ENCODE measurements at places on chromosomes 5 and 9.

GRCh38 chr5:133884569-133885311 is 83.7 kb downstream of the C5orf15 start:
- no peak for DNase-seq

DNA sequence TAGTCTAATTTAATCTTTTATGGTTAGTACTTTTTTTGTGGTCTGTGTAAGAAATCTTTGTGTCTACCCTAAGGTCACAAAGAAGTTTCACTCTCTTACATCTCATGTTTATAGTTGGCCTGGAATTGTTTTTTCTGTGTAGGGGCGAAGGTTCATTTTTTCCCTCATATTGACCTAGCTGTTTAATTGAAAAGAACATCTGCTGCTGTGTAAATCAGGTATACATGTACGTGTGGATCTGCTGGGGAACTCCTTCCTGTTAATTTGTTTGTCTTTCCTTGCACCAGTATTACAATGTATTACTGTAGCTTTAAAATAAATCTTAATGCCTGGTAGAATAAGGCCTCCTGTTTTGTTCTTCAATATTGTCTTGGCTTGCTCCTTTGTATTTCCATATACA is 37.8 kb downstream of the EXOSC2 start:
- no peak for DNase-seq

DNA sequence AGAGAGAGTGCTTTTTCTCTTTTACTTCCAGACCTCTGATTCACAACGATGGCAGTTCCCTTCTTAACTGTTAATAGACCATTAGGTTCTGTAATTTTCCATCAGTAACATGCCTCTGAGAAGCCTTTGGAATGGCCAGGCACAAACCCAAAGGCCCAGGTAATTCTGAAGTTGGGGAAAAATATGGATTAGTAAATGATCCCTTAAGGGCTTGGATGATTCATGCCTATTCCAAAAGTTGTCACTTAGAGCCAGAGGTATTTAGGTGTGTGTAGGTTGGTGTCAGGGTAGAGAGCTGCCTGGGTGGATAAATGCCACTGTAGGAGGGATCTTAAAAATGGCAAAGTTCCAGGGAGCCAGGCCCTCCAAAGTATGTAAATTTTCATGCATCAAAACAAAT is 228.8 kb downstream of the PLK2 start:
- DNase-seq = no peak

GRCh38 chr9:22405869-22406659 is 40.6 kb upstream of the DMRTA1 start:
- DNase-seq = no peak

GRCh38 chr5:7955476-7955875 is 86.5 kb downstream of the MTRR start:
- no peak for DNase-seq

GRCh38 chr5:134240421-134240962 is 14.6 kb upstream of the PPP2CA start:
- no peak for DNase-seq

DNA sequence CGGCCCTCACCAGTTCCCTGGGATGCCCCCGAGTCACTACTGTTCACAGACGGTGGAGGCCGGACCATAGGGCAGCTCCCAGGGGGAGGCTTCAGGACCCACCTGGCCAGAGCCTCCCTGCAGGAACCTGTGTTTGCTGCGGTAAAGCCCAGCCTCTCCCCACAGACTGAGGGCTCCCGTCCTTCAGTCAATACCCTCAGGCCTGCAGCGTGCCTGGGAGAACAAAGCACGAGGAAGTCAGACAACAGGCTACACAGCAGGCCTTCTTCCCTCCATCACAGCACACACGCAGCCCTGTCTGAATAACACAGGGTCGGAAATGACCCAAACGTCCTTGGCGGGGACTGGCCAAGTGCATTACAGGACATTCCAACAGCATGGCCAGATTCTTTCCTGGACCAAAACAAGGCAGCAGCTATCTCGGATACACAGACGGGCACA is 34.4 kb downstream of the COL23A1 start:
- DNase-seq = no peak

- DNase-seq = peak; percentile 48
These were observed 519 bp downstream of the EXOC3 start for GRCh38 chr5:443239-444151.

DNA sequence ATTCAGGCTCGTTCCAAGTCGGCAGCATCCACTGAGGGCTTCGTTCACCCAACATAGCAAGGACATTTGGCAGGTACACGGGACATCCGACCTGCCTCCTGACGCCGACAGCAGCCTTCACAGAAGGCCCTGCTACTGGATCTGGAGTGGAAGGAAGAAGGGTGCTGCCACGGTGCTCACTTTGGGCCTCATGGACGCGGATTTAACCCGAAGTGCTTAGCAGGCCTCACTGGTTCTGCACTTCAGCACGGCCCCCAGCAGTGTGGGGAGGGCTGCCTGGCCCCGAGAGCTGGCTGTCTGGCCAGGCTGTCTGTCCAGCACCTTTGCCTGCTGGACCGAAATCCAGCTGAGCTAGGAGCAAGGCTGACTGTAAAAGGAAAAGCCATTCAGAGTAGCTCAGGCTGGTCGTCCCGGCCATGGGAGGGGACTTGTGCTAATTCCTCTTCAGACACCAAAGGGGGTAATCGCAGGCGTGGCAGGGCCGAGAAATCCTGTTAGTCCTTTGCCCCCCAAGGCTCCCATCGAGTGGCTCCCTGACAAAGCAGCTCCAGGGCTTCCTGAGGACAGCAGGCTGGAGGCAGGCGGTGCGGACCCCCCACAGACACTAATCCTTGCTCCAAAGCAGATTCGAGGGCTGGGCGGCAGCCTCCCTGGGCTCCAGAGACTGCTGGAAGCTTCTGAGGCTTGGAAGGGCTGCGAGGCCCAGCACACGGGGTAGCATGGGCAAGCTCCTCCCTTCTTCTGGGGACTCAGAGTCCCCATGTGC is 11.1 kb upstream of the RXRA start:
- DNase-seq = no peak

- DNase-seq = no peak
These were observed 23.1 kb upstream of the FRRS1L start for GRCh38 chr9:109190151-109190550.

DNA sequence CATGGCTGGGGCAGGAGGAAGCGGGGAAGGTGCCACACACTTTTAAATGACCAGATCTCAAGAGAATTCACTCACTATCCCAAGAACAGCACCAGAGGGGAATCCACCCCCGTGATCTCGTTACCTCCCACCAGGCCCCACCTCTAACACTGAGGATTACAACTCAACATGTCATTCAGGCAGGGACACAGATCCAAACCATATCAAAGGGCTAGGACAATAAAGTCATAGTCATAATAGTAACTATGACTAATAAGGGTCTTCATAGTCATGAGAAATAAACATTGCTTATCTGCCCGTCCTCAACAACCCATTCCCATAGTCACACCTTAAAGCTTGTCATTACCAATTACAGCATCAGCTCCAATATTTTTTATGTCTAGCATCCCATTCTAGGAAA is 65.3 kb upstream of the SMC2 start:
- peak; percentile 18 for DNase-seq

GRCh38 chr9:113899205-113899604 is 23.1 kb downstream of the ZNF618 start:
- no peak for DNase-seq

DNA sequence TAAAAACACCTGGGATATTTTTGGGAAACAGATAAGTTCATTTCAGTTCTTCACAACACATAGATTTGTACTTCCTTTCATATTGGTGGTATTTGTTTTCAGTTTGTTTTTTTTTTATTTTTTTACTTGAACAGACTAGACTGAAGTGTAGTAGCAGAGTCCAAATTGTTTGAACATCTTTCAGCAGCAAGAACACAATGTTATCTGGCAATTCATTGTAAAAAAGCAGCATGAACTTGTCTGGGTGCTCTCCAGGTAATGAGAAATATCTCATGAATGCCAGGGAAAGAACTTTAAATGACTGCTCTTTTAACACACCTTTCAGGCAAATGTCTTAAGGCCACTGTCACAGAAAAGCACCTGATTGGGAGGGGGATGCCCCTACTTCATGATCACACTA is 113.4 kb downstream of the ARL15 start:
- DNase-seq = no peak
